Activated CD4-positive, alpha-beta T cell treated with anti-CD3 and anti-CD28 coated beads, Interleukin-2, amount 50 U/mL, for 16 hours (primary cell): ENCODE measurements at places on chromosomes 12 and 14.

- DNase-seq = peak; percentile 35
Measured at GRCh38 chr14:97179573-97179972, 382.4 kb downstream of the VRK1 start.

GRCh38 chr14:38016497-38016896 is 191.2 kb upstream of the SSTR1 start:
- no peak for DNase-seq

DNA sequence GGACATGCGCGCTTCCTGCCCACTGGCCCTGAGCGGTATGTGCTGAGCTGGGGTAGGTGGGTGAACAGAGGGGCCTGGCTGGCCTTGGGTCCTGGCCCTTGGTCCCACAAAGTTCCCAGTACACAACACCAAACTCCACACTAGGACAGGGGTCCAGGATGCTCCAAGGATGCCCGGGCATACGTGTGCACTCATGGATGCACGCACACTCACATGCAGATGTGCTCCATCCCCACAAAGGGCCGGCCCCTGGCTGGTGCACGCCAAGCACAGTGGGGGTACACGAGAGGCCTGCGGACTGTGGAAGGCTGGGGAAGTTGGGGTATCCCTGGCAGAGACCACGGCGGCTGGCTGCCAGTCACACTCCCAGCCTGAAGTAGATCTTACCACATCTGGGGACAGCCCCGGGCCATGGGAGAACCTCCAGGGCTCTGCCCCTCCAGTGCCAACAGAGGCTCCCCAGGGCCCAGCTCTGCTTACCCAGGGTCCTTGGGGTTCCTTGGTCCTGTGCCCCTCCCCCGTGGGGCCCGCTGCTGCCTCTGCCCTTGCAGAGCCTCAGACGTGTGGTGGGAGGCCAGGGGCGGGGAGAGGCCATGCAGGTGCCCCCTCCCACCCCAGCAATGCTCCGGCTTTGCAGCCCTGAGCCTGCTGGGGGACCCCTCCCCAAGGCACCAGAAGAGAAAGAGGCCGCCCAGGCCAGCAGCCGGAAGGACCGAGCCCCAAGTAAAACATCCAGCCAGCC is 24.0 kb upstream of the NUDT14 start:
- DNase-seq = no peak

DNA sequence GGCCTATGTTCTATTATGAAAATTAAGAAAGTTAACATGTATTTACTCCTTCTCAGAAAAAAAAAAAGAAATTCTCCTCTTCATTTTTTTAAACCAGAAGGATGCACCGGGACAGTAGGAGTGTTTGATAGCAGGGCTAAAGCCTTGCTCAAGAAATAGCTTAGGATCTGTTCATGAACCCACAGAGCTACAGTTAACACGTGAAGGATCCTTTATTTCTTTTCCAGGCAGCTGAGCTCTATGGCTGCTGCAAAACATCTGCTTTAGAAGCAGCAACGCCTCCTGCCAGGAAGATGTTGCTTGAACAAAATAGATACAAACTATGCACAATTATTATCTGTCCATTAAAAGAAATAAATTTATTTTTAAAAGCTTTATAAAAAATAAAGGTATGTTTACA is 254.8 kb downstream of the PRKD1 start:
- no peak for DNase-seq

GRCh38 chr12:29073631-29074239 is 75.3 kb upstream of the FAR2 start:
- peak; percentile 50 for DNase-seq

GRCh38 chr14:65302571-65303189 is 109.8 kb upstream of the FUT8 start:
- DNase-seq = peak; percentile 93

DNA sequence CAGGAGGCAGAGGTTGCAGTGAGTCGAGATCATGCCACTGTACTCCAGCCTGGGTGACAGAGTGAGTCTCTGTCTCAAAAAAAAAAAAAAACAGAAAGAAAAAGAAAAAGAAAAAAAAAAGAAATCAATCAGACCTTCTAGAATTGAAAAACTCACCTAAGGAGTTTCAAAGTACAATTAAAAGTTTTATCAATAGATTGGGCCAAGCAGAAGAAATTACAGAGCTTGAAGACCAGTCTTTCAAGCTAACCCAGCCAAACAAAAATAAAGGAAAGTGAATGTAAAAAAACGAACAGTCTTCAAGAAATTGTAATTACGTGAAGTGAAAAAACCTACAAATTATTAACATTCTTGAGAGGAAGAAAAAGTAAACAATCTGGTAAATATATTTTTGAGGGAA is 93.0 kb downstream of the IPO8 start:
- no peak for DNase-seq

DNA sequence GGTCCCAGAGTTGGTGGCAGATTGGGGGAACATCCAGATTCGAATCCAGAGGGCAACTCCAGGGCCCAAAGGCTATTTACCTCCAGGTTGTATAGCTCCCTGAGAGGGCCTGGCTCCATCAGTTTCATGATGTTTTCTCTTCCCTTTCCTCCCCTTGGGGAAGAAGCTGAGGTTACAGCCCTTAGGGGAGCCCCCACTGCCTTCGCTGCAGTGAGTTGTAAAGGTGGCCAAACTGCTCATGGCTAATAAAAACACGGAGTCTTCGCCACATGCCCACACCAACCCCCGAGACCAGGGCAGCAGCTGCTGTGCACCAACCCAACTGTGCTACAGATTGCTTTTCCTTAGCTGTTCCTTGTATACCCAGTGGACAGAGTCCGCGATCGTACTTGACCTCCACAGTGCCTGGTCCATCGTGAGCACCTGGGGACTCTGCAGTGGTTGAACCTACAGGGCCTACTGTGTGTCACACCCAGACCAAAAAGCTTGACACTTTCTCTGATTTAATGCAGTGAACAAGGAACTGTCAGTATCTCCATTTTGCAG is 20.9 kb downstream of the GALNT16 start:
- DNase-seq = no peak

GRCh38 chr12:46108721-46109120 is 118.3 kb upstream of the SCAF11 start:
- no peak for DNase-seq

- peak; percentile 54 for DNase-seq
Measured at GRCh38 chr14:44846232-44846824, 115.4 kb downstream of the KLHL28 start.

- DNase-seq = peak; percentile 59
Measured at GRCh38 chr12:6632026-6632983, 3.5 kb downstream of the LPAR5 start.

- DNase-seq = no peak
Measured at GRCh38 chr14:75548544-75548943, 26.3 kb downstream of the BATF start.

- DNase-seq = no peak
Measured at GRCh38 chr12:67447180-67447579, 178.0 kb downstream of the CAND1 start.

DNA sequence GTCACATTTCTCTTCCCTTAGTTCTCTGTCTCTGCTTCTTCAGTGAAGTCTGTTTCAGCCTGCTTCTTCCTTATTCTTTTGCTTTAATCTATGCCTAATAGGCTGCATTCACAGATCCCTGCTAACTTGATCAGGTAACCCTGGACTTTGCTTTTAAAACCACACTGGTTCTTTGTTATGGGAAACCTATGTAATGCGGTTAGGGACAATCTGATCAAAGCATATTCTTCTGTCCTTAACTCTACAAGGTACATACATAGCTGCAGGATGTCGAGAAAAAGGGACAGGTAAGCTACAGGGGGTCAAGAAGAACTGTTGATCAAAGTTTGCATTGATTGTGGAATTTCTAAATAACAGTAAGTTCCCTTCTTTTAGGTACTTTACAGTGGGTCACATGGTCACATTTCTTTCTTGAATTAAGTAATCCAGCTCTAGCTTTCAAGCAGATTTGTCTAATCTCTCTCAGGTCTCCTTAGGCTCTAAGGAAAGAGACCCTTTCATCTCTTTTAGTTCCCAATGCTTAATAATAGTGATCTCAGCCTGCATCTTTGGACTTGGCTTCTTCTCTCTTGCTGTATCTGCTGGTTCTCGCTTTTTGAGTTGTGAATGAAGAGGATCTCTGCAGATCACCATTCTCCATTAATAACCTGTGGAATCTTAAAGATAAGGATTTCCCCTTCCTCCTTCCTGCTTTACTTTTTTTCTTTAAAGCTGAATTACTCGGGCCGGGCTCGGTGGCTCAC is 3.8 kb downstream of the COPZ1 start:
- no peak for DNase-seq

DNA sequence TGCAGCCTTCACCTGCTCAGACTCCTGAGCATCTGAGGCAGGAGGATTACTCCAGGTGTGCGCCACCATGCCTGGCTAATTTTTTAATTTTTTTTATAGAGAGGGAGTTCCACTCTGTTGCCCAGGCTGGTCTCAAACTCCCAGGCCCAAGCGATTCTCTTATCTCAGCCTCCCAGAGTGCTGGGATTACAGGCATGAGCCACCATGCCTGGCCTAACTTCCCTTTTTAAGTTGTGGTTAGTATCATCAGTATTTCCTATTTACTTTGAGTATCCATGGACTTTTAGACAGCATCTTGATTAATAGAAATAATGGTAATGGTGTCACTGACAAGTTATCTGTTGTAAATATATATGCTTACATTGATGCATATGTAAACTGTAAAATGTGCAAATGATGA is 116.9 kb downstream of the FGD4 start:
- DNase-seq = no peak

GRCh38 chr14:95518045-95518751 is 1.7 kb upstream of the SYNE3 start:
- peak; percentile 60 for DNase-seq

DNA sequence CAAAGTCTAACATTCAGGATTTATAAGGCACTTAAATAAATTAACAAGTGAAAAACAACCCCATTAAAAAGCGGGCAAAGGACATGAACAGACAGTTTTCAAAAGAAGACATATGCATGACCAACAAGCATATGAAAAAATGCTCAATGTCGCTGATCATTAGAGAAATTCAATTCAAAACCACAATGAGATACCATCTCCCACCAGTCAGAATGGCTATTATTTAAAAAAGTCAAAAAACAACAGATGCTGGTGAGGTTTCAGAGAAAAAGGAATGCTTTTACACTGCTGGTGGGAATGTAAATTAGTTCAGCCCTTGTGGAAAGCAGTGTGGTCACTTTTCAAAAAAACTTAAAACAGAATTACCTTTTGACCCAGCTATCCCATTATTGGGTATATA is 60.7 kb upstream of the BDKRB2 start:
- DNase-seq = no peak

DNA sequence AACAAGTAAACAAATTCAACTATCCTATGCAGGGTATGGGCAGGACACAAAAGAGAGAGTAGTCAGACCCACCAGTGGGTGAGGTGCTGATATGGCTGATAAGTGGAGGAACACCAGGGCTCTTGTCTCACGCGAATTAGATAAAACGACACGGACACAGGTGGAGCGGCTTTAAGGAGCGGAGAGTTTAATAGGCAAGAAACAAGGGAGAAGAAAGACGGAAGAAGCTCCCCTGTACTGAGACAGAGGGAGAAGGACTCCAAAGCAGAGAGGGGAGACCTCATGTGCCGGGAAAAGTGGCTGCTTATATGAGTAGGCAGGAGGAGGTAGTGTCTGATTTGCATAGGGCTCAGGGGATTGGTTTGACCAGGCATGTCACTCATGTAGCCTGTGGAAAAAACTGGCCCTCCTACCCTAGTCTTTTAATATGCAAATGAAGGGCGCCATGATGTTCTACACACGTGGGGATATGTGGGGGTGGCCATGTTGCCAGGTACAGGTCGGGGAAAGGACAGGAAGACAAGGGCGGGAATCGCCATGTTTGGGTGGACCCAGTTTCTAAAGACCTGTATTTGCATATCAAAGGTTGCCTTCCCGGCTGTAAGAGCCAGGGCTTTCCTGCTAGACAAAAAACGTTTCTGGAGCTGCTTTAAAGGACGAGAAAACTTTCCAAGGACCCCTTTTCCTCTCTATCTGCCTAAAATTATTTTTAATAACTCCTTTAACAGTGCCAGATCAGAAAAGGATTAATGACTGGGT is 28.8 kb downstream of the RPGRIP1 start:
- peak; percentile 89 for DNase-seq

DNA sequence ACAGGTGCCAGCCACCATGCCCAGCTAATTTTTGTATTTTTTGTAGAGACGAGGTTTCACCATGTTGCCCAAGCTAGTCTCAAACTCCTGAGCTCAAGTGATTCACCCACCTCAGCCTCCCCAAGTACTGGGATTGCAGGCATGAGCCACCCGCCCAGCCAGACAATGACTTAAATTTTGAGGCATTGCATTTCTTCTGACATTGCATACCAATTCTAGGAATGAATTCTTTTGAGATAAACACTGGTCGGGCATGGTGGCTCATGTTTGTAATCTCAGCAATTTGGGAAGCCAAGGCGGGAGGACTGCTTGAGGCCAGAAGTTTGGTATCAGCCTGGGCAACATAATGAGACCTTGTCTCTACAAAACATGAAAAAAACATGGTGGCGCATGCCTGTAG is 2.5 kb upstream of the CELA1 start:
- DNase-seq = no peak

- no peak for DNase-seq
Measured at GRCh38 chr12:106281804-106282203, 20.7 kb upstream of the TCP11L2 start.

- no peak for DNase-seq
Measured at GRCh38 chr14:56244138-56244789, 126.1 kb downstream of the PELI2 start.

GRCh38 chr14:97276573-97276972 is 479.4 kb downstream of the VRK1 start:
- no peak for DNase-seq

- no peak for DNase-seq
Measured at GRCh38 chr12:122927756-122928403, 32.0 kb upstream of the VPS37B start.

DNA sequence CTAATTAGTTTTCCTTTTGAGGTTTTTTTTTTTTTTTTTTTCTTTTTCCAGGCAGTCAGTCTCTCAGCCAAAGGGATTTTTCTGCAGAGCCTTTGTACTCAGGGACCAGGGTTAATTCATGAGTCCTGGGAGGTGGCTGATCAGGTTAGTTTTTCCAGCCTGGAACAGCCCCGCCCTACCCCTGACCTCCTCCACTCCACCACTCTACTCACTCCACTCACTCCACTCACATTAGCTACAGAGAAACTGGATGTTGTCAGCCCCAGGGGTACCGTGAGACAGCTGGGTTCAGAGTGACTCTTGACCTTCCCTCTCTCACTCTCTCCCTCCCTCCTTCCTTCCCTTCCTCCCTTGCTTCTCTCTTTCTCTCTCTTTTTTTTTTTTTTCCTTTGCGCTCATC is 161.0 kb downstream of the CRADD start:
- DNase-seq = no peak

GRCh38 chr14:71175491-71175890 is 268.2 kb downstream of the PCNX1 start:
- DNase-seq = no peak
